ENCODE measurements at places on chromosomes 12 and 14. TPM values are rescaled to one million over a fixed set of nuclear protein-coding genes. Genes with fewer than 3 reads are reported as not detected.

The TMEM30B gene
- total RNA-seq = 0.07 TPM

The DCN gene
- 8.0 TPM for total RNA-seq

The RTL1 gene
- not detected for total RNA-seq

The RASAL1 gene
- total RNA-seq = not detected

The SCN8A gene
- 21.8 TPM for total RNA-seq

The ZDHHC22 gene
- not detected for total RNA-seq

The LAG3 gene
- total RNA-seq = 0.14 TPM

The TBC1D30 gene
- total RNA-seq = 29.1 TPM

The COX8C gene
- total RNA-seq = not detected

The FBLN5 gene
- 2.9 TPM for total RNA-seq

The GYS2 gene
- total RNA-seq = not detected

The TSPAN19 gene
- total RNA-seq = not detected

The GPD1 gene
- total RNA-seq = not detected

The PTGER2 gene
- not detected for total RNA-seq

The CCDC197 gene
- total RNA-seq = not detected

The PLEK2 gene
- total RNA-seq = 11.1 TPM

The NRXN3 gene
- total RNA-seq = 0.22 TPM

The SLC5A8 gene
- total RNA-seq = not detected

The KCNH5 gene
- not detected for total RNA-seq

The NRIP2 gene
- not detected for total RNA-seq

The KRT78 gene
- total RNA-seq = not detected

The SMCO3 gene
- not detected for total RNA-seq

The RPS26 gene
- 1,015 TPM for total RNA-seq

The ADSS1 gene
- 2.3 TPM for total RNA-seq

The LRFN5 gene
- total RNA-seq = 0.07 TPM

The MOK gene
- 8.1 TPM for total RNA-seq

The FGD6 gene
- total RNA-seq = 30.7 TPM

The KRT86 gene
- total RNA-seq = not detected

The SLC2A3 gene
- total RNA-seq = 23.9 TPM

The CNTN1 gene
- total RNA-seq = 0.13 TPM

The CFAP54 gene
- total RNA-seq = 68.3 TPM

The KRT71 gene
- not detected for total RNA-seq

The STXBP6 gene
- total RNA-seq = not detected

The CLMN gene
- total RNA-seq = 7.4 TPM

The DYRK4 gene
- total RNA-seq = 48.5 TPM

The ENDOU gene
- not detected for total RNA-seq

The REM2 gene
- total RNA-seq = not detected

The CEP290 gene
- total RNA-seq = 28.5 TPM

The CCDC92 gene
- total RNA-seq = 14.1 TPM

The DIABLO gene
- total RNA-seq = 62.8 TPM

The SMOC1 gene
- total RNA-seq = 0.14 TPM

The LRTM2 gene
- total RNA-seq = not detected

The BDKRB1 gene
- not detected for total RNA-seq

The CD69 gene
- 0.53 TPM for total RNA-seq

The ESYT1 gene
- total RNA-seq = 330 TPM

The KRT3 gene
- not detected for total RNA-seq

The ERBB3 gene
- not detected for total RNA-seq

The PA2G4 gene
- 284 TPM for total RNA-seq

The KRT72 gene
- not detected for total RNA-seq

The RERG gene
- not detected for total RNA-seq

The FITM1 gene
- 0.27 TPM for total RNA-seq

The FGF23 gene
- not detected for total RNA-seq
